Thoracic aorta (tissue), 2 donors: ENCODE measurements at places on chromosomes 12 and 14.
A peak's percentile ranks its signal among the peaks of the same experiment; 100 is the strongest.

GRCh38 chr12:69570545-69571399, 14.5 kb upstream of the CCT2 start:
- no peaks in the 10 kb centered on the region for H3K27me3 ChIP-seq
- H3K4me1 ChIP-seq = no peaks in the 10 kb centered on the region
- no peak overlapping the region for H3K27ac ChIP-seq
- peaks cover 20% of the 10 kb centered on the region for H3K36me3 ChIP-seq
- no peak for DNase-seq

DNA sequence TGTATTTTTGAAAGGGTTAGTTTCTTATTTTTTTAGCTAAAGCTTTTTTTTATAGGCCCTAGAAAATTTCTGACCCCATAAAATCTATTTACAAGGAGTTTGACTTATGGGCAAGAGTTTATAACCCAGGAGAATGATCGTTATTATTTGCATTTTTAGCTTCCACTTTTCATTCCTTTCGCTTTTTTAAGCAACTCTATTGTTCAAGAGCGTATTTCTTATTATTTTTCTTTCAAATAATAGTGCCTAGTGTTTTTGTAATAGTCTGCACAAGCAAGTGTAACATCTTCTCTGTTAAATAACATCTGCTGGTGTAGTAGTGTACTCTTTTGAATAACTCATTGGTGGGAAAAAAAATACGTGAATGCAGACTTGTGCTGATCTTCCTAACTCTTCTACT, 216.3 kb downstream of the ERC1 start:
- no peak overlapping the region for H3K4me3 ChIP-seq
- no peak for DNase-seq
- H3K27me3 ChIP-seq = no peaks in the 10 kb centered on the region
- H3K4me1 ChIP-seq = peaks cover 16% of the 10 kb centered on the region

DNA sequence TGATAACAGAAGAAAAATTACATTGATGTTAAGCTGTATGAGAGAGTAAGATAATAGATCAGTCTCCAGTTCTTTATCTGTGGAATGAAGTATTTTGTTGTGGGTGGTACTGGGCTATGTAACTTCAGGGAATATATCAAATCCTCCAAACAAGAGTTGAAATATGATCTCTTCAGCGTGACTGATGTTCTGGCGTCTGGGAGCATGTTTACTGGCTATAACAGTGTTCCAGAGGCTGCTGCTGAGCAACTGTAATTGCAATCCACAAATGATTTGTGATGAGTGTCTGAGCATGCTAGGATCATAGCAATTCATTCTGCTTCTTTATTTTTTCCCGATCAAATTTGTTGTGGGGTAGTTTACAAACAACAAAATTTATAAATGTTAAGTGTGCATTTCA, 18.6 kb upstream of the CCDC198 start:
- H3K27ac ChIP-seq = no peak overlapping the region
- no peak for DNase-seq
- no peaks in the 10 kb centered on the region for H3K4me1 ChIP-seq
- H3K27me3 ChIP-seq = no peaks in the 10 kb centered on the region

- H3K27me3 ChIP-seq = no peaks in the 10 kb centered on the region
- no peak for DNase-seq
- no peak overlapping the region for H3K27ac ChIP-seq
These were observed 9.3 kb downstream of the PLEKHD1 start for GRCh38 chr14:69493791-69494190.

DNA sequence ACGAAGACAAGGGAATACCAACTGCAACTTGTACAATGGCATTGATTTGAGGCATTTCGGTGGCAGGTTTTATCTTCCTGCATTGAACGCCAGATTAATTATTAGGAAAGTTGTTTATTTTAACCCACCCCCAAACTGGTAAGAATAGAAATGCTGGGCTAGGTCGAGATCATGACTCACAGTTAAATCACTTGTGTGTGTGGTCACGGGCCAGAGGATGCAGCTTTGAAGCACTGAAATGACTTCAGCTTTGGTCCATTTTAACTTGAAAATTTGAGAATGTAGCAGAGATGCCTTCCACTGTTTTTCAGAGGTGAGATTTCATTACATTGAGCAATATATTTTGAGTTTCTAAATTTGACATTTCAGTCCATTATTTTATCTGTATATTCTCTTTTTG, 23.6 kb upstream of the KCNH3 start:
- peaks cover 5% of the 10 kb centered on the region for H3K36me3 ChIP-seq
- no peak for DNase-seq
- H3K27me3 ChIP-seq = no peaks in the 10 kb centered on the region
- no peak overlapping the region for H3K4me3 ChIP-seq
- H3K4me1 ChIP-seq = no peaks in the 10 kb centered on the region
- no peak overlapping the region for H3K27ac ChIP-seq

- no peaks in the 10 kb centered on the region for H3K27me3 ChIP-seq
- peak overlapping the region; percentile 54 for H3K27ac ChIP-seq
- H3K4me3 ChIP-seq = no peak overlapping the region
- H3K4me1 ChIP-seq = peaks cover 64% of the 10 kb centered on the region
- no peak for DNase-seq
These were observed 5.4 kb downstream of the CHURC1 start for GRCh38 chr14:64919618-64920017.

GRCh38 chr12:94660436-94660835, 10.1 kb upstream of the TMCC3 start:
- no peaks in the 10 kb centered on the region for H3K36me3 ChIP-seq
- H3K27me3 ChIP-seq = no peaks in the 10 kb centered on the region
- no peaks in the 10 kb centered on the region for H3K4me1 ChIP-seq
- H3K27ac ChIP-seq = no peak overlapping the region
- no peak for DNase-seq

- DNase-seq = no peak
- H3K27me3 ChIP-seq = no peaks in the 10 kb centered on the region
- peaks cover 23% of the 10 kb centered on the region for H3K36me3 ChIP-seq
- peak overlapping the region; percentile 63 for H3K4me3 ChIP-seq
- H3K27ac ChIP-seq = peak overlapping the region; percentile 73
These were observed 26.6 kb upstream of the PNMA1 start for GRCh38 chr14:73740618-73741326.

- H3K27me3 ChIP-seq = no peaks in the 10 kb centered on the region
- DNase-seq = no peak
- no peak overlapping the region for H3K4me3 ChIP-seq
- no peak overlapping the region for H3K27ac ChIP-seq
These were observed 254.4 kb upstream of the SFSWAP start for GRCh38 chr12:131456301-131457027.

- H3K27ac ChIP-seq = no peak overlapping the region
- H3K4me3 ChIP-seq = no peak overlapping the region
- peaks cover 7% of the 10 kb centered on the region for H3K4me1 ChIP-seq
- no peaks in the 10 kb centered on the region for H3K36me3 ChIP-seq
- no peak for DNase-seq
These were observed 627.4 kb downstream of the DIO2 start for GRCh38 chr14:79583738-79584408.

GRCh38 chr12:49923880-49924556, 20.3 kb upstream of the FAIM2 start:
- no peaks in the 10 kb centered on the region for H3K36me3 ChIP-seq
- H3K4me3 ChIP-seq = no peak overlapping the region
- no peaks in the 10 kb centered on the region for H3K4me1 ChIP-seq
- H3K27ac ChIP-seq = no peak overlapping the region
- DNase-seq = no peak
